NCI-H1694 treated with DMSO at 0.1 percent for 48 hours (cell line): ENCODE measurements at places on chromosomes 11 and 22.

- DNase-seq: no peak
Observed at GRCh38 chr11:9250139-9250582, 15.0 kb downstream of the DENND5A start.

- no peak for DNase-seq
Observed at GRCh38 chr22:44082801-44083200, 58.7 kb downstream of the PARVB start.

DNA sequence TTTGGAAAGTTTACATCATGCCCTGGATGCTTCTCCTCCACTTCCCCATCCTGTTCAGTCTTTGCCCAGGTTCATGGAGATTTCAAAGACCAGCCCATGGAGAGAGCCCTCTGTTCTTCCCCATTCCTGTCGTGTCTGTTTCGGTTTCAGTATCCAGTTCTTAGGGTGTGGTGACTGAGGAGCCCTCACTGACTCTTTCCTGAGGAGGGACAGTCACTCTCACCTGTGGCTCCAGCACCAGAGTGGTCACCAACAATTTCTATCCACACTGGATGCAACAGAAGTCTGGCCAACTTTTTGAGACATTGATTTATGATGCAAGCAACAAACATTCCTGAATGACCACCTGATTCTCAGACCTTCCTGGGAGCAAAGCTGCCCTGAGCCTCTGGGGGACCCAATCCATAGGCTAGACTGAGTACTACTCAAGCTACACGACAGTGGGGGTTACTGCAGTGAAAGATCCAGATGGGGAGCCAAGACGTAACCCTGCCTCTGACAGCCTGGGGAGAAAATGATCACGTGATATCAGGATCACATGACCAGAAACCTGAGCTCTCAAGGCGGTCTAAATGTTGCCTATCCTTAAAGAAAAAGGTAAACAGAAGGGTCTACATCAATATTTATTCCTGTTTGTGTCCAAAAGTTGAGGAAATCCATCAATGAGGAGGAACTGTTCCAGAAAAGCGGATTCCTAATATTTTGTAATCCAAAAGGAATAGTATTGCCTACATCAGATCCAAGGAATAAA lies 76.2 kb upstream of the VPREB1 start:
- DNase-seq: peak; percentile 85

GRCh38 chr22:22154040-22154439 lies 90.5 kb upstream of the VPREB1 start:
- no peak for DNase-seq

- DNase-seq: no peak
Observed at GRCh38 chr11:120324932-120325810, at the start of gene TLCD5. Gene TLCD5 (plus strand): TSS chr11:120325299. CDS start chr11:120327442, 2,143 bp downstream.

DNA sequence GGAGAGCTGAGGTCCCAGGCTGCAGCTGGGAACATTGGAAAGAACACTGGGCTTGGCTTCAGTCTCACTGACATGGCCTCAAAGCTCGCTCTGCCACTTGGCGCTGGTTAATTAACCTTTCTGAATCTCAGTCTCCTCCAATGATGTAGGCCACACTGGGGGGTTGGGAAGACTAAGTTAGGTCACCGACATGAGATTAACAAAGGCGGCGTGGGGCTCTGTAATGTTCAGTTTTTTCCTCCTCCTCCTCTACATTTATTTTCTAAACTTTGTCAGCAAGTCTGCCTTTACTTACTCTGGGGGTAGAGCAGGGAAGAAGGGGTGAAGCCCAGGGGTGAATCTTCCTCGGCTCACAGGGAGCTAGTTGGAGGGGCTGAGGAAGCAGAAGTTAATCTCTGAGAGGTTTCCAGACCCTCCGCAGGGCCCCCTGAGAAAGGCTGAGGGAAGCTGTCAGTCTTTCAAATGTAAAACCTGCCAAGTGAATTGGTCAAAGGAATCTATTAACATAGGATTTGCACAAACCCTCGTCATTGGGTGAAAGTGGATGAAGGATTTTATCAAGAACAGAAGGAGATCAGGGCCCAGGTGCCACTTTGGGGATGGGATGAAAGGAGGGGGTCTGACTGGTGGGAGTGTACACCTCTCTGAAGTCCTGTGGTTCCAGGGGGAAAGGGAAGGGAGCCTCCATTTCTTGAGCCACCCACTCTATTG lies 32.1 kb upstream of the TENM4 start:
- no peak for DNase-seq

DNA sequence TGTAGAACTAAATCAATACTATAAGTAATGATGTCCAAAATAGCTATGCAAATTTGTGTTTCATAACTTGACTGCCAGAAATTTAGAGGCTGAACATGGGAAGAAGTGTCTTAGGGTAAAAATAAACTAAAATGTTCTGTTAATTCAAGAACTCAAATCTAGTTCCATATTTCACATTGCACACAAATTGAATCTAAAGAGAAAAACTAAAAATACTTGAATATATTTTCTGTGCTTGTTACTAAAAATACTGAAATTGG lies 43.5 kb downstream of the FANCF start:
- DNase-seq: no peak

- no peak for DNase-seq
Observed at GRCh38 chr11:119782739-119783072, 53.7 kb upstream of the NECTIN1 start.

DNA sequence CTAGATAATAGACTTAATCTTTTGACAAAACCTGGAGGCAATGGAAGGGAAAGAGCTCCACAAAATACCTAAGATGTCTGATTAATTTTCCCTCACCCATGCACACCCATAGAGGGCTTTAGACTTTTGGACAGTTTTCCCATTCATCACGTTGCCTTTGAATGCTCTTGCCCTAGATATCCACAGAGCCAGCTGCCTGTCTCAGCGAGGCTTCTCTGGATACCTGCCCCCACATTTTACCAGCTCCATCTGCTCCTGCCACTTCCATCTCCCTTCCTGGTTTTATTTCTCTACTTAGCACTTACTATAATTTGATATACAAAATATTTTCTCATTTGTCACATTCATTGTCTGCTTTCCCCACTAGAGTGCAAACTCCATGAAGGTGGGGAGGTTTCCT lies 136.8 kb downstream of the FDX1 start:
- DNase-seq: no peak

DNA sequence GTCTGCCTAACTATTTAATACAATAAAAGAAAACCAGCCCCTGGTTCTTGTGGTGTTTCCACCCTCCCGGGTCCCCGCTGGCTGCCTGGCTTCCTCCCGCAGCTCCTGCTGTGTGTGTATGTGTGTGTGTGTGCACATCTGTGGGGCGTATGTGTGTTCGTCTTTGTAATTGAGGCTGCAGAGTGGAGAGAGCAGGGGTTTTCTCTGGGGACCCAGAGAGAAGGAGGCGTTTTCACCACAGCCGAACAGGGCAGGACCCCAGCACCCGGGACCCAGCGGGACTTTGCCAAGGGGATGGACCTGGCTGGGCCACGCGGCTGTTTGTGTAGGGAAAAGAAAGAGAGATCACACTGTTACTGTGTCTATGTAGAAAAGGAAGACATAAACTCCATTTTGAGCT lies 42.7 kb downstream of the IGLL1 start:
- DNase-seq: no peak

DNA sequence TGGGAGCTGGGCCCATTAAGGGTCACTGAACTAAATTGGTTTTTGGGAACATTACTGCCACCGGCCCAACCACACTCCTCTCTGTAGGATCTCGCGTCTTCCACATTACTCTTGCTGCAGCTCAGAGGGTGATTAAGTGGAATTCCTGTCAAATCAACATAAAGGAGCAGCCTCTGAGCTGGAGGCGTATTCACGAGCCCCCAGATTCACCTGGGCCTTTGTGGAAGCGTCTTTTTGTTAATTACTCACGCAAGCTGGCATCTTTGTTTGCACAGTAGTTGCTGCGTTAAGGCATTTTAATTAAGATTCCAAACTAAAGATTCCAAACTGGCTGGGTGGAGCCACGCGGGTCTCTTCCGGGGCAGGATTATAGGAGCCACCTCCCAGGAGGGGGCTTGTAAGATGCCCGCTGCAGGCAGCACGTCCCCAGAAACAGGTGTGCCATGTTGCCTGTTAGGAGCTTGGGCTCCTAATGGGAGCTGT lies 21.5 kb upstream of the RFPL3 start:
- no peak for DNase-seq

GRCh38 chr11:83272627-83273026 lies 13.5 kb downstream of the CCDC90B start:
- DNase-seq: no peak

DNA sequence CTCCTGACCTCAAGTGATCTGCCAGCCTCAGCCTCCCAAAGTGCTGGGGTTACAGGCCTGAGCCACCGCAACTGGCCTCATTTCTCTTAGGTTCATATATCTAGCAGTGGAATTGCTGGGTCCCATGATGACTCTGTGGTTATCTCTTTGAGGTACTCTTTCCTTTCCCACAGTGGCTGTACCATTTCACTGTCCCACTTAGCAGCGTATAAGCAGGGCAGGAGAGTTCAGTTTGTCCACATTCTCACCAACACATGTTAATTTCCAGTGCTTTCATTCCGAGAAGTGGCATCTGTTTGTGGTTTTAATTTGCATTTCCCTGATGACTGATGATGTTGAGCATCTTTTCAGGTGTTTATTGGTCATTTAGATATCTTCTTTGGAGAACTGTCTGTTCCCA lies 16.4 kb downstream of the PRR5 start:
- no peak for DNase-seq

GRCh38 chr11:3939651-3940190 lies 84.3 kb downstream of the STIM1 start:
- DNase-seq: no peak
